ENCODE measurements at places on chromosomes 2 and 18.

GRCh38 chr18:45825258-45826044, at the start of gene SIGLEC15:
Gene SIGLEC15 (plus strand): TSS chr18:45825675. CDS start chr18:45825729, 54 bp downstream.
- no peak for DNase-seq

GRCh38 chr2:110834134-110834827, 101.9 kb downstream of the ACOXL start:
- no peak for DNase-seq

GRCh38 chr18:11962597-11962996, 18.7 kb upstream of the IMPA2 start:
- no peak for DNase-seq

DNA sequence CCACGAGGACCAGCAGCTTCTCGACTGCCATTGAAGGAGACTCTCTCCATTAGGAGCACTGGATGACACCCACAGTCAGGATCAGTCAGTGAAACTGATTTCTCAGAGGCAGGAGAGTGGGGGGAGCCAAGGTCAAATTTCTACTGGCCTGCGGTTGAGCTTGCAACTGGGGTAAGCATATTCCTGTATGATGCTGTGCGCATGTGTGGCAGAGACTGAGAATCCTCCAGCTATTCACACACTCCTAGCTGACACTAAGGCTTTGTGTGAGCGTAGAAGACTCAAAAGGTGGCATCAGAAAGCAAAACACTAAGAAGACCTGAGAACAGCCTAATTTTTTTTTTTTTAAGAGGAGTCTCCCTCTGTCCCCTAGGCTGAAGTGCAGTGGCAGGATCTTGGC, 19.8 kb upstream of the TTL start:
- DNase-seq = no peak

DNA sequence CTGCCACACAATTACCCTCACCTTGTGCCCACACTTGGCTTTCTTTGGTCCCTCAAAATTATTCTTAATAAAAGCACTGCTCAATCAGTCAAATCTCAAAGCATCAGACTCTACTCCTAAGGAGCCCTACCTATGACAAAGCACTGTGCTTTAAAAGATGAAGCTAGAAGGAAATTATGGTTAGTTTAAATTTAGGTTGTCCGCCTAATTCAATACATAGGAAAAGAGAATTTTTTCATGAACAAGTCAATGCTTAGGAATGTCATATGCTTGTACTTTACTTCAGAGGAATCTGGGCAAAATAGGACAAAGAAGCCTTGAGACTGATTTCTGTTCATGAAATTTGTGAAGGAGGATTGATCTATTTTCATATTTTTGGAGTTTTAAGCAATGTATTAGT, 726.4 kb upstream of the CDH2 start:
- DNase-seq = no peak

DNA sequence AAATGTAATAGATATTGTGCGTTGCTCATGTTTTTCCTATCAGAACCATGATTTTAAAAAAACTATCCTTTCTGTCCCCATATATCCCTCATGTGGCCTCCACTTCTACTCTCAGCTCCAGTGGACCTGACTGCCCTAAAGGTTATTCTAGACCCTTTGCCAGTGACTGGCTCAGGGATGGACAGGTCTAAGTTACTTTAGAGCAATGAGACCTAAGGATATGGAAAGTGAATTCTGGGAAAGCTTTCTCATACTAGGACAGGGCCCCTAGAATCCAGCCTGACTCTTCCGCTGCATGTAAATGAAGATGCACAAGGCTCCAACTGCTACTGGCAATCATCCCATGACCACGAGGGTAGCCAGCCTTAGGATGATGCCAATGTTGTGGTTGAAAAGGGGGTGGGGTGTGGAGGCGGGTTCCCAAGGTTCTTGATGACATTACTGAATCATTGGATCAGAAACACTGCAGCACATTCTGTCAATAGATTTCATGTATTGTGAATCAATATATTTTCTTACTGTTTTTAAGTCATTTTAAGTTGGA, 21.3 kb downstream of the C2orf69 start:
- DNase-seq = no peak

DNA sequence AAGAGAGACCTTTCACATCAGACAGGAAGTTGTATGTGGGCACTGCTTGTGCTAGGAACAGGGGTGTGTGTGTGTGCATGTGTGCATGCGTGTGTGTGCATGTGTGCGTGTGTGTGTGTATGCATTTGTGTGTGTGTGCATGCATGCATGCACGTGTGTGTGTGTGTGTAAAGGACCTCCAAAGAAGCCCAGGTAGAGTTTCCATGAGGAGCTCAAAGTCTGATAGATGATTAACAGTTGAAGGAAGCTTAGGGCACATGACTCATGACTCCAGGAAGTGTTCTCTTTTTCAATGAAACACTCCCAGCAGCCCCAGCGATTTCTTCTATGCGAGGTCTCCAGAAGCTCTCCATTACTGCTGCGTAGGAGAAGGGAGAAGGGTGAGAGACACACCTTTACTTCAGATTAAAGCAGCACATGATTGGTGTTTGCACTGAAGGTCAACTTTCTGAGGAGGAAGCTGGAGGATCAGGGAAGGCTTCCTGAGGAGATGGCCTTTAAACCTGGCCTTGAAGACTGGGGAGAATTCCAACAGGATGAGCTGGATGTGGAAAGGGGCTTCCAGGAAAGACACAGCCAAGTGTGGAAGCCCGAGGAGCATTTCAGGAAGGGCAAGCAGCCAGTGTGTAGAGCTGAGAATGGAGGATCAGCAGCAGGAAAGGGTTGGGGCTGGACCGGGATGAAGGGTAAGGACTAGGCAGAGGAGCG, 77.7 kb downstream of the SMAD4 start:
- no peak for DNase-seq
